ENCODE measurements at places on chromosomes 7 and 10.
A peak's percentile ranks its signal among the peaks of the same experiment; 100 is the strongest.

DNA sequence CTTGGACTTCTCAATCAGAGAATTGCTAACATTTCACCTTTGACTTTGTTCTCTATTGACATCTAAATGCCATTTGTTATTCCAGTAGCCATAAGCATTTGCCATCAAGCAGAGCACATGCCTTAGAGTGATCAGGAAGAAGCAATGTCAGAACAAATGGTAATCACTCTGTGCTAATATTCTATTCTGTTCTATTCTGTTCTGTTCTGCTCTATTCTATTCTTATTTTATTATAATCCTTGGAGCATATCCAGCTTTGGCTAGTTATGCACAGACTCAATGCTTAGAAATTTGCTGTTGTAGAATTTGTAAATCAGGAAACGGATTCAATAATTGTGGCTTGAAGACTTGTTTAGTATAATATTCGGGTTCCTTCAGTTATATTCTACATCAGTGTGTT lies 175.4 kb downstream of the EXOC4 start:
- peak; percentile 36 for DNase-seq

DNA sequence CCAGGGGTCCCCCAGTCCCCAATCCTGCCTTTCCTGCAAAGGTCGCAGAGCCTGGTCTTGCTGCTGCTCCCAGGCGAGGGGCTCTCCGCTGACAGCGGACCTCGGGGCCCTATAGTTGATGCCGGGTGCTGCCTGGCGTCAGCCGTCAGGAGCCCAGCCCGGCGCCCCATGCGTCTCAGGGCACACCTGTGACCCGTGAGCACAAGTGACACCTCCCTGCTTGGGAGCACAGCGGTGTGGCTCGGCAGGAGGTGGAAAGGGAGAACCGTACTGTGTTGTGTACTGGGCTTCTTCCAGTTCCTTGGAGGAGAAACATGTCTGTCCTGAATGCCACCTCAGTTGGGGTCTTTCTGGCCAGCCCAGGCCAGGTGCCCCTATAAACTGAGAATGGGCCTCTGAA lies 56.7 kb downstream of the LHPP start:
- DNase-seq = no peak

DNA sequence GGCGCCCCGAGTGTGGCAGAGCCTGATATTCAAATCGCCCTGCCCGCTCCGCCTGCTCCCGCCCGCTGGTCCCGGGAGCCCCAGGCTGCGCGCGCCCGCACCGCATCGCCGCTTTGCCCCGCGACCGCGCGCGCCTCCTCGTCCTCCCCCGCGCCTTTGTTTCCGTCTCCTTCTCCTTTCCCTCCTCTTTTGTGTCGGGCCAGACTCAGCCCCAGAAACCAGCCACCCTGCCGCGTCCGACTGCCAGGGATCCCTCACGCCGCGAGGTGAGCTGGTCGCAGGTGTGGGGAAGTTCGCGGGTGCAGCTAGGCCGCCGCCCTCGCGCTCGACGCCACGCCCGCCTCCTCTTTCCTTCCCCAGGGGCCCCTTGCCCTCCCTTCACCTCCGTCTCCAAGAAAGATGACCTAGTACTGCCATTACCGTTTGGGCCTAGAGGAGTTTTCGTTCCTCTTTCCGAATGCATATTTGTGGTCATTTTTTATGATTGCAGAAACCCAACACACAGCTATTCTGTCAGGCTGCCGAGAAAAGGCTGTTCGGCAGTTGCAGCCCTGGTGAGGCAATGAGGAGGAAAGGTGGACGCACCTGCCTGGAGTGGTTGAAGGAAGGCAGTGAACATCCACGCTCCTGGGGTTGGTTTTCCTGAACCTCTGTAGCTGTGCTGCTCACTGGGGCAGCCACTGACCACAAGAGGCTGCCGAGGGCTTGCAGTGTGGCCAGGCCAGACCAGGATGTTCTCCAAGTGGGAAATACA lies 107.3 kb downstream of the SNX10 start:
- peak; percentile 9 for DNase-seq

GRCh38 chr7:40346554-40346953 lies 211.7 kb downstream of the SUGCT start:
- DNase-seq = no peak

DNA sequence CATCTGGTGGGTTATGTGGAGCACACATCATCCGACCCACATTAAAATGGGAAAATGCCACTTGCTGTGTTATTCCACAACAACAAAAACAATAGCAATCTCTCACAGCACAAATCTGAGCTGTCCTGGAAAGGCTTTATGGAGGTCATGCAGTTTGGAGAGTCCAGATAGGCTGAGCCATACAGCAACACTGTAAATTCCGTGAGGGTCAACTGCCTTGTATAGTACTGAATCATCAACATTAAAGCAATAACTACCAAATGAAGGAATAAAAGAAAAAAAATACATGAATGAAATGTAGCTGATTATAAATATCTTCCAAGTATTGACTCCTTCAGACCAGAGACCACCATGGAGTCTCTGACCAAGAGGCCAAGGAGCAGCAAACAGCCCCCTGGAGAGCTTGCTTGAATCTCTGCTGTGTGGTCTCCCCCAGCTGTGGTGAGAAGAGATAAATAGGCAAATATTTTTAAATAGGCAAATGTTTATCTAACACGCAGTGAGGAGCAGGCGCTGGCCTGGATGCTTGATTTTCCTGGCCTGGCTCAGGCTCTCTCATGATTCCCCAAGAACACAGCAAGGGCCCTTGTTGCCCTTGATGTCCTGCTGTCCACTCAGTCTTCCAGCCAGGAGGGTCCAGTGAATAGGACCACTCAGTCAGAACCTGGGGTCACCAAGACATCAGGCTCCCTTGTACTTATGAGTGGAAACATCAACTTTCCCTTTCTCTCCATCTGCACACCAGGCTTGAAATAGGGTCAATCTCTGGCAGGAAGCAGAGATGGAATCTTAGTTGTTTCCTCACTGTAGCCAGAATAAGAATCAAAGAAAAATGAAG lies 1021.3 kb downstream of the XPNPEP1 start:
- no peak for DNase-seq

DNA sequence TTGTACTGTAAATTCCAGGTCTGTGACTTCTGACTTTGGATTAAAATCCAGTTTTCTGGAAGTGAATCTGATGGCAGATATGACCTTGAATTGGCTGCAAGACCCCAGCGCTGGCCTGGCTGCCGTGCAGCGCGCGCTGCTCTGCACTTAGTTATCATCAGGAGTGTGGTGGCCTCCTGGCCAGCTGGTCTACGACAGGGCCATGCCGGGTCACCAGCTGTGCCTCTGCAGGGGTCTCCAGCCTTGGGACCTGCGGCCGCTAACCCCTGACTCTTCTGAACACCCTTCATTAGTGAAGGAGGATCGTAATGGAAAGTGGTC lies 190.7 kb upstream of the SH2B2 start:
- DNase-seq = no peak

DNA sequence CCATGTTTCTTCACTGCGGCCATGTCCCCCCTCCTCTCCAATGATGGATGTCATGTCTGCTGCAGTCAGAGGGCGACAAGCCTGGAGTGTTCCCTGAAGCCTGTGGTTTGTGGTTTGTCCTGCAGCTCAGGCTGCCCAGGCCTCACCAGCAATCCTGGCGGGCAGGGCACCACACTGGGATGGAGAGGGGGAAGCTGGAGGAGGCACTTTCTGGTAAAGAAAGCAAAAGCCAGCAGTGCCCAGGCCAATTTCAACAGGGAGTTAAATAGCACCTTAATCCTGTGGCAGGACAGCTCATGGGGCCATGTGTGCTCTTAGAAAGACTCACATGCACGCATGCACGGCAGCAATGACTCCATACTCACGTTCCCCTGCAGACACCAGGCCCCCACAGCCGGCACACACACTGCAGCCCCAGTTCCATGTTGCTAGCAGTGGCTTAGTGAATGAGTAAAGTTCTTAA lies 158.3 kb downstream of the EGFR start:
- DNase-seq = peak; percentile 59

GRCh38 chr10:109837384-109837783 lies 85.9 kb downstream of the XPNPEP1 start:
- DNase-seq = no peak

DNA sequence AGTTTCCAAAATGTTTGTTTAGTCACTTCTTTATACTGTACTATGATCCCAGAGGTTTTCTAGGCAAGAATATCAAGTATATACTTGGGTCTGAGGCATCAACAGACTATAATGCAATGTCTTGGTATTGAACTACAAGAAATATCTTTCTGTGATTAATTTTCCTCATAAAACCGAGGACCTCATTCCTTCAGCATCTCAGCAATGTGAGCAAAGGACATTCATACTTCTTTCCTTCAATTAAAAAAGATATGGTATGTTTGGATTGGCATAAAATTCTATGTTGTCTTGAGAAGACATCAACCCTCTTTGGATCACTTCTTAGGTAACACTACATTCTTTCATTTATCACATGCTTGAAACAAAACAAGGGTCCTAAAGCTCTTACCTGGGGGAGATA lies 524.5 kb downstream of the PHTF2 start:
- DNase-seq = peak; percentile 27

DNA sequence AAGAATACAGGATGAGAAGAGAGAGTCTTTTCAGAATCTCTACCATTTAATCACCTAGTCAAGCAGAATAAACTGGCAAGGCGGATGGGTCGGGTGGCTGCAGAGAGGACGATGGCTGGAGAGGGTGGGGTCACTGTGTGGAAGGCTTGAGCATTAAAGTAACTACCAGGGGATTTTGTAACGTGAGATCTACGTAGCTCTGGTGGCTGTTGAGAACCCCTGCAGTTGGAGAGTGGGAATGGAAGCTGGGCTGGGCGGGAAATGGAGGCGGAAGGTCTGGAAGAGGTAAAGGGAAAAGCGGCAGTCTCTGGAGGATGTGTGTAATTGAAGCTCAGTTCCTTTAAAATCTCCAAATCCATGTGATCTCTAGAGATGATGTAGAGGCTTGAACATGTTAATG lies 135.0 kb downstream of the GATA3 start:
- DNase-seq = no peak

GRCh38 chr10:101305320-101306241 lies 48.4 kb upstream of the BTRC start:
- DNase-seq = no peak

GRCh38 chr10:61822781-61823230 lies 78.7 kb upstream of the ARID5B start:
- peak; percentile 9 for DNase-seq

GRCh38 chr7:141251957-141252356 lies 178.1 kb downstream of the TMEM178B start:
- DNase-seq = no peak

GRCh38 chr10:21624951-21625350 lies 90.9 kb downstream of the MLLT10 start:
- DNase-seq = no peak

- DNase-seq = no peak
Observed at GRCh38 chr7:37820708-37821468, 27.5 kb upstream of the NME8 start.

DNA sequence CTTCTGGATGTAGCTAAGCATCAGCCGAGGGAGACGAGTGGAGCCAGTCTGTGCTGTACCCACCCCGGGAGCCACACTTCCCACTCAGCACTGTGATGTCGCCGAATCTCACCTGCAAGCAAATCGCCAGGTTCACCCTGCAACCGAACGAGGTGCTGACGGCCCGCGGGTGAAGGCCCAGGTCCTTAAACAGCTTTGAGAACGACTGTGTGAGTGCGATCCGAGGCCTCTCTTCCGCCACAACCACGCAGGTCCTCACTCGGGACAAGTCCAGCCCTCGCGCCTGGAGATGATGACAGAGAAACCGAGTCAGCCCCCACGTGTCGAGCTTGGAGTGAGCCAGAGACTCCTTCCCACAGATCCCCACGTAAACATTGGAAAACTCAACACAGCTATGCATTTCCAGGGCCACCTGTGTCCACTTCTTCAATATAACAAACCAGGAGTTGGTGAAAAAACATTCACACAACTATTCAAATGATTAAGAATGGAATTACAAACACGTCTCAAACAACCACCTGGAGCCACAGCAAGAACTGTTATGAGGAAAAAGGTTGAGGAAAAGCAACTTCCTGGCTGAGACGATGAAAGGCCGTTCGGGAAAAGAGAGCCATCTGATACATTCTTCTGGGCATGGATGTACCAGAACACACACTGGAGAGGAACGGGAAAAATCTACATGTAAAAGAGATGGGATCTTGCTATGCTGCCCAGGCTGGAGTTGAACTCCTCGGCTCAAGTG lies 191.8 kb downstream of the ZMYND11 start:
- no peak for DNase-seq

DNA sequence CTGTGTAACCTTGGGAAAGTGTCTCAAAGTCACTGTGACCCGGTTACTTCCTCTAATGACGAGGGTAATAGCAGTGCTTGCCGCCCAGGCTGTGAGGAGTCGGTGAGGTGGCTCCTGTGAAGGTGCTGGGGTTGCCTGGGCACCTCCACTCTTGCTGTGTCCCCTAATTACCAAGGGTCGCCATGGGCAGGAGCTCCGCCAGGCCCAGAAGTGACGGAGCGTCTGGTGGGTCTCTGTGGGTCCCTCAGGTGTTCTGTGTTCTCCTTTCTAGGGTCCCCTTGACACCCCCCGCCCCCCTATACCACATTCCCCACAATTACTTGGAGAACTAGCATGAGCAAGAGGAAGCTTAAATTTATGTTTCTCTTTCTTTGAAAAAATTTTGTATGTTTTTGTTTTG lies 161.5 kb downstream of the WDR37 start:
- DNase-seq = no peak

- DNase-seq = no peak
Observed at GRCh38 chr10:97850446-97850845, 803 bp downstream of the GOLGA7B start.

- DNase-seq = no peak
Observed at GRCh38 chr7:97973206-97973658, 16.8 kb downstream of the OCM2 start.

GRCh38 chr7:39644170-39644569 lies 20.8 kb downstream of the RALA start:
- peak; percentile 28 for DNase-seq

GRCh38 chr7:28432105-28432504 lies 19.8 kb downstream of the CREB5 start:
- no peak for DNase-seq

DNA sequence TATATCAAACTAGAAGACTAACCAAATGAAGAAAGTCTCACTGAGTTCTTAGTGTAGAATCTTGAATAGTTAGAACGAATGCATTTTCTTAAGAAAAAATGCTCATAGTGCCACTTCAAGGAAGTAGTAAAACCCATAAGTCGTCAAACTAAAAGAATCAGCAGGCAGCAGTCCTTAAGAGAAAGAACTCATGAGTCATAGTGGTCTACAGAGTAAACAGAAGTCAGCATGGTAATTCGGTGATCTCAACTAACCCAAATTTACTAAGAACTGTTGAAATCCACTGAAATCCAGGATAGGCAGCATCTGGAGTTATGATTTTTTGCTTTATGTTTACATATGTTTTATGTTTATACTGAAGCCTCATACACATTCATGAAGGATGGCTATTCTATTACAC lies 256.2 kb downstream of the LHFPL3 start:
- no peak for DNase-seq

- DNase-seq = no peak
Observed at GRCh38 chr10:105502058-105502457, 861.0 kb downstream of the SORCS3 start.

Data from adipocyte (in vitro differentiated cells).